Activated naive CD8-positive, alpha-beta T cell treated with anti-CD3 and anti-CD28 coated beads, Interleukin-2, amount 10 ng/mL, durations not matched to agents 7 days and 5 days (primary cell): ENCODE measurements at places on chromosomes 6 and 20. TPM values are rescaled to one million over a fixed set of nuclear protein-coding genes. Genes with fewer than 3 reads are reported as not detected.

The FOXF2 gene
- not detected for total RNA-seq

The INSM1 gene
- total RNA-seq = not detected

The PPP1R14C gene
- not detected for total RNA-seq

The MMP24 gene
- total RNA-seq = 0.20 TPM

The TJAP1 gene
- 42.7 TPM for total RNA-seq

The OPN5 gene
- not detected for total RNA-seq

The PNPLA1 gene
- total RNA-seq = not detected

The PLEKHG1 gene
- total RNA-seq = 6.9 TPM

The IL17F gene
- total RNA-seq = not detected

The PRND gene
- not detected for total RNA-seq

The EDN3 gene
- 0.39 TPM for total RNA-seq

DNA sequence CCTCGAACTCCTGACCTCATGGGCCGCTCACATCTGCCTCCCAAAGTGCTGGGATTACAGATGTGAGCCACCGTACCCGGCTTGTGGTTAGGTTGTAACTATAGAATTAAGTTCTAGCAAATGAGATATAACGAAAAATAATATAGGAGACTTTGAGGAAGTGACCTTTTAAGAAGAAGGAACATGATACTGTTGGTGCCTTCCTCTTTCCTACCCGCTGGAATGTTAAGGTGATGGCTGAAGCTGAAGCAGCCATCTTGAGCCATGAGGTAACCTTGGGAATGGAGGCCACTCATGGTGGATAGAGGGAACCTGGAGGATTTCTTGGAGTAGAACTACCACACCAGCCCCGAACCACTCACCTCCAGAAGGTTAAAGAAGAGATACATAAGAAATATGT is 48.1 kb upstream of the MDGA1 start:
- H3K27me3 ChIP-seq = peaks cover 27% of the 10 kb centered on the region
- H3K4me1 ChIP-seq = no peaks in the 10 kb centered on the region
- H3K36me3 ChIP-seq = no peaks in the 10 kb centered on the region
- no peak overlapping the region for H3K4me3 ChIP-seq

- H3K27ac ChIP-seq = no peak overlapping the region
- H3K27me3 ChIP-seq = peaks cover 1% of the 10 kb centered on the region
- no peaks in the 10 kb centered on the region for H3K4me1 ChIP-seq
- peaks cover 2% of the 10 kb centered on the region for H3K36me3 ChIP-seq
- no peak overlapping the region for H3K4me3 ChIP-seq
- no peak for DNase-seq
These were observed 224.5 kb upstream of the AGPAT4 start for GRCh38 chr6:161498359-161498758.

- peaks cover 7% of the 10 kb centered on the region for H3K4me1 ChIP-seq
- peak overlapping the region; percentile 37 for H3K4me3 ChIP-seq
These were observed 12.8 kb downstream of the KCNK15 start for GRCh38 chr20:44758247-44759101.

DNA sequence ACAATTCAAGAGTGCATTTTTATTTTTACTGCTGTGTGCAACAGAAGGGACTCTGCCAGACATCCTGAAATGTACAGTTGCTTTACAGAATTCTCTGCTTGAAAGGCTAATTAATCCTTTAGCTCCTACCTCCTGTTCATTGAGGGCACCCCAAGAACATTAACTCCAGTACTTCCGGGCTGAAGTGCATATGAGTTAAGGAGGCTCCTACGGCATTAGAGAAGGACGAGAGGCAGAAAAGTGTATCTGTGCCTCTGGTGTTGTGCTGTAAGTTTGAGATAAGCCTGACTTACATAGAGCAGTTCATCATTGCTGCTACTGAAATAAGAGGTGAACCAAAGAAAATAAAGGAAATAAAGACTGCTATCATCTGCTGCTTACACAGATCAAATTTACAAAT is 609.3 kb upstream of the ADGRB3 start:
- no peaks in the 10 kb centered on the region for H3K36me3 ChIP-seq
- H3K27me3 ChIP-seq = no peaks in the 10 kb centered on the region
- no peak overlapping the region for H3K4me3 ChIP-seq

- no peaks in the 10 kb centered on the region for H3K4me1 ChIP-seq
- H3K27ac ChIP-seq = no peak overlapping the region
- DNase-seq = no peak
- peaks cover 3% of the 10 kb centered on the region for H3K27me3 ChIP-seq
- H3K4me3 ChIP-seq = no peak overlapping the region
These were observed 44.7 kb upstream of the CNKSR3 start for GRCh38 chr6:154555073-154555677.

DNA sequence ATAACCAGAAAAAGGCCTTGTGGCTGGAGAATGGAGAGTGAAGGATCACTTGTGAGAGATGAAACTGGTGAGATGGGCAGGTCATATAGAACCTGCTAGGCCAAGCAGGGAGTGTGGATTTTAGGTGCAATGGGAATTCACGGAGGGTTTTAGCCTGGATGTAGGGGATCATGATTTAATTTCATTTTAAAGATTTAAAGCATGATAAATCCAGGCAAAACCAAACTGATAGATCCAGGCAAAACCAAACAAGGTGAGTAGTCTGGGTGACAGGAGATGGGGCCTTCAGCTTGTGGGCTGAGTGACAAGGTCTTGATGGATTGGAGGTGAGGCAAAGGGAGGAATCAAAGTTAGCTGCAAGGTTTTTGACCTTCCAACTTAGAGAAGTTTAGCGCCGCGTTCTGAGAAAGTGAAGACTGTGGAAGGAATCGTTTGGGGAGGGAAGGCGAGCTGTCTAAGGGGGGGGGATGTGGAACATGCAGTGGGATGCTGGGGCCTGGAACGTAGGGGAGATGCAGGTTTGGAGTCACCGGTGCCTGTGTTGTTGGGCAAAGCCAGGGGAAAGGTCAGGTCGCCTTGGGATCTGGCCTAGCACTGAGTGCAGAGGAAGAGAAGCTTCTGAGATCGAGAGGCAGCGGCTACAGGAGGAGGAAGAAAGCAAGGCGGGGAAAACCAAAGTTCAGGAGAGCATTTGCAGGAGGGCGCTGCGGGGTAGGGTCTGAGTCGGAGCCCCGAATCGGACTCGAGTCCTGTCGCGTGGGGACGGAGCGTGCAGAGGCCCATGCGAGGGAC is 1.3 kb upstream of the PLCG1 start:
- H3K4me1 ChIP-seq = peaks cover 41% of the 10 kb centered on the region
- H3K27ac ChIP-seq = peak overlapping the region; percentile 83
- DNase-seq = no peak

DNA sequence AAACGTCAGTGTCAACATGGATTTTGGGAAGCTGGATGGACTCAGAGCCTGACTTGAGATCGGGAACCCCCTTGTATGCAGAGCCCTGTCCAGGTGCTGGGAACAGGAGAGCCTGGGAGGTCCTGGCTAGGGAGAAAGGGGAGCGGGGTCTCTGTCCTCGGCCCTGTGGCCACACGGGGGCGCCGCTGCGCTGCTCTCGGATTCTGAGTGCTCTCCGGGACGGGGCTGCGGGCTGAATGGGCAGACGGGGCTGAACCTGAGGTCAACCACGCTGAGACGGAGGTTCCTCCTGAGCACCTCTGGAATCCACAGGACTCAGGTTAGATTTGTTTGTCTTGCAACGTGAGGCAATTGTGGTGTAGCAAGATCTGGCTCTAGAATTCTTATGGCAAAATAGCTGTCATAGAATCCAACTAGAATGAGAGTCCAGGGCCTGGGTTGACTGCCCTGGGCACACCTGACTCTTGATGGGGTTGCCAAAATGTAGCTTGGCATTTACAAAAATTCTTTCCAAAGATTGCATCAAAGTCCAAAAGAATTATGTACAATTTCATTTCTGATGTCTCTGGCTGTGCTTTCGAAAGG is 20.6 kb upstream of the HLA-F start:
- peak; percentile 81 for DNase-seq
- no peak overlapping the region for H3K27ac ChIP-seq
- H3K36me3 ChIP-seq = no peaks in the 10 kb centered on the region
- peaks cover 22% of the 10 kb centered on the region for H3K4me1 ChIP-seq
- no peak overlapping the region for H3K4me3 ChIP-seq

GRCh38 chr20:58893355-58894120 is 41.0 kb downstream of the GNAS start:
- peak overlapping the region; percentile 71 for H3K27ac ChIP-seq
- H3K27me3 ChIP-seq = no peaks in the 10 kb centered on the region
- no peak for DNase-seq
- peak overlapping the region; percentile 87 for H3K4me3 ChIP-seq
- peaks cover 27% of the 10 kb centered on the region for H3K36me3 ChIP-seq

DNA sequence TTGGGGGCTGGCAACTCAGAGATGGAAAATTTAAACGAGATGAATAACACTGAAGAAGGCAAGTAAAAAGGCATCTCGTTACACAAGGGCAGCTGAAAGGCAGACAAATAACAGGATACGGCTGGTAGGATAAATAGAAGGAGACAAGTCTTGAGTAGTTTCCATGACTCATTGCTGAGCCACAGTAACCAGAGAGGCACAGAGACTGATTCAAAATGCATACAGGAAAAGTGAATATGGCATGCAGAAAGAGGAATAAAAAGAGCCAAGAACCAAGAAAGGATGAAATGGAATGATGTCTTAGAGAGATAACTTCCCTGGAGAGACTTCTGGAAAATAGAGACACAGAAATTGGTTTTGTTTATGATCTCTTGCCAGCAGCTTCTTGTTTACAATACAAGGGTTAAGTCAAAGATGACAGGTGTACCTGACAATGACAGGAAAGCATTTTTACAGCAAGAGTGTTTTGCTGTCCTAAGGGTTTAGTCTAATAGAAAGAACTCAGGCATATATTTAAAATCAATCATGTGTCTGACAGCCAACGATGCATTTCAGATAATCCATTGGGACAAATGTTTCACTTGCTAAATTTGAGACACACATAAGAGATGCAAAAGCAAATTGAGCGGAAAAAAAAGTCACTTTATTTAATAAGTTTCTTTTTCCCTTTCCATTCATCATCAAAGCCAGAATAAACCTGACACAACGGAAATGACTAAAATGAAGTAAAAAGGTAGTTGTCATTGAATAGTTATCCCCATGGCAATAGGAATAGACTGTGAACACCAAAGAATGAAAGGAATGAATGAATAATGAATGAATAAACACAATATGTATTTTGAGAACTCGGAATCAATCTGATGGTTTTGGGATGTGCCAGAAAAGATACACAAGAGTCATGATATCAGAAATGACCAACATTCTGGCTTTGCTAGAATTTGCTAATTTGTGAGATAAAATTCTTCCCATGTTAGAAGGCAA is 68.0 kb upstream of the KCNQ5 start:
- H3K27me3 ChIP-seq = no peaks in the 10 kb centered on the region
- H3K4me1 ChIP-seq = peaks cover 2% of the 10 kb centered on the region
- H3K4me3 ChIP-seq = no peak overlapping the region
- no peak for DNase-seq

- peak overlapping the region; percentile 97 for H3K4me3 ChIP-seq
- no peaks in the 10 kb centered on the region for H3K27me3 ChIP-seq
- H3K4me1 ChIP-seq = peaks cover 44% of the 10 kb centered on the region
- peaks cover 37% of the 10 kb centered on the region for H3K36me3 ChIP-seq
- H3K27ac ChIP-seq = peak overlapping the region; percentile 98
These were observed 904 bp downstream of the B3GALT4 start for GRCh38 chr6:33277663-33278391.

GRCh38 chr6:32529697-32530430 is at the start of gene HLA-DRB5:
HLA-DRB5 (minus strand) TSS chr6:32530287; CDS start chr6:32530224, 63 bp downstream.
- H3K4me3 ChIP-seq = peak within 1 kb of the TSS; percentile 58
- peaks cover 1% of the 10 kb centered on the region for H3K36me3 ChIP-seq
- DNase-seq = peak; percentile 4

GRCh38 chr6:43644940-43645612 is at the start of gene RSPH9:
RSPH9 (plus strand) TSS chr6:43645036; CDS start chr6:43645099, 63 bp downstream.
- H3K36me3 ChIP-seq = peaks cover 22% of the 10 kb centered on the region
- H3K4me1 ChIP-seq = peaks cover 17% of the 10 kb centered on the region
- H3K4me3 ChIP-seq = peak within 1 kb of the TSS; percentile 86
- H3K27ac ChIP-seq = peak within 1 kb of the TSS; percentile 74
- DNase-seq = peak; percentile 72

GRCh38 chr20:35988910-35989463 is 20.6 kb downstream of the CNBD2 start:
- H3K4me3 ChIP-seq = no peak overlapping the region
- no peaks in the 10 kb centered on the region for H3K36me3 ChIP-seq
- peaks cover 5% of the 10 kb centered on the region for H3K4me1 ChIP-seq
- no peak for DNase-seq
- peaks cover 20% of the 10 kb centered on the region for H3K27me3 ChIP-seq

DNA sequence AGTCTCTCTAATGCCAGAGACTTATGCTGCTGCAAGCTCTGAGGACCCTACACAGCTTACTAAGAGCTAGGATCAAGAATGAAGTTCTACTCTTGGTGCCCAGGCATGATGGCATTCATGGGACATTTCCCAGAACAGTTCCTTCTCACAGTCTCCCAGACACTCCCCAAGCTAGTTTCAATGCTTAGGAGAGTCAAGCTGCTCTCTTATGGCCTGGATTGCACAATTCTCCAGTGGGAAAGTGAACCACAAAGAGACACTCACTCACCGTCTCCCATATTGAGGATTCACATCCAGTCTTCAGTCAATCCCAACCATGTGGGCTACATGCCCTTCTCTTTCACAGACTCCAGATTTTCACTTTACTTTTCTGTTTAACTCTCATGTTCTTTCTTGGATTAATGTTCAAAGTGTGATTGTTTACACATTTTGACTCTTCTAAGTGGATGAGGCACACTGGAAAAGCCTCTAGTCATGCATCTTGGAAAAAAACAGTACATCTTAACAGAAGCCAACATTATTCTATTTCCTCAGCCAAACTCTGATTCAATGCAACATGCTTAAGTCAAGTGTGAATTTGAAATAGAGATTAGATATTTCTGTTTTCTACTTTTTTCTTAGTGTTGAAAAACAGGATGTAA is 447.8 kb upstream of the BTBD3 start:
- no peak overlapping the region for H3K4me3 ChIP-seq
- H3K27me3 ChIP-seq = no peaks in the 10 kb centered on the region
- no peak for DNase-seq
- no peak overlapping the region for H3K27ac ChIP-seq

DNA sequence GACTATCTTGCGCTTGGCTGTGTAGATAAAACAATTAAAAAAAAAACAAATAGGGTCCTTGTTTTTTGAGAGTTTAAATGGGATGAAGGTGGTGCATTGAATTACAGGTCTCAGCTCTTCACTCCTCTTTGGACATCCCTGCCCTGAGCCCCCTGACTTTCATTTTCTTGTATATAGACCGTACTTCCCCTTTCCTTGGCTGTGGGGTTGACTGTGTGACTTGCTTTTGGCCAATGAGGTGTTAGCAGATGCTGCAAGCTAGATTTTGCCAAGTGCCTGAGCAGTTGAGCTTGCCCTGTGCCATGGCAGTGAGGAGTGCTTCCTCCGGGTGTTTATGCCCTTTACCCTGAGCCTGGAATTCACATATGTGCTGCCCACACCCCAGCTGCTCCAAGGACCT is 386.1 kb upstream of the ZFP64 start:
- DNase-seq = no peak
- H3K4me3 ChIP-seq = no peak overlapping the region
- H3K27me3 ChIP-seq = no peaks in the 10 kb centered on the region
- H3K27ac ChIP-seq = no peak overlapping the region
- H3K36me3 ChIP-seq = no peaks in the 10 kb centered on the region
- H3K4me1 ChIP-seq = no peaks in the 10 kb centered on the region

- H3K4me3 ChIP-seq = peak overlapping the region; percentile 67
- peaks cover 19% of the 10 kb centered on the region for H3K4me1 ChIP-seq
- H3K27ac ChIP-seq = peak overlapping the region; percentile 9
- H3K27me3 ChIP-seq = peaks cover 78% of the 10 kb centered on the region
- peak; percentile 54 for DNase-seq
- H3K36me3 ChIP-seq = peaks cover 4% of the 10 kb centered on the region
These were observed 1.4 kb downstream of the NKX2-4 start for GRCh38 chr20:21395666-21396598.
